ENCODE measurements at places on chromosomes 12 and 14.

DNA sequence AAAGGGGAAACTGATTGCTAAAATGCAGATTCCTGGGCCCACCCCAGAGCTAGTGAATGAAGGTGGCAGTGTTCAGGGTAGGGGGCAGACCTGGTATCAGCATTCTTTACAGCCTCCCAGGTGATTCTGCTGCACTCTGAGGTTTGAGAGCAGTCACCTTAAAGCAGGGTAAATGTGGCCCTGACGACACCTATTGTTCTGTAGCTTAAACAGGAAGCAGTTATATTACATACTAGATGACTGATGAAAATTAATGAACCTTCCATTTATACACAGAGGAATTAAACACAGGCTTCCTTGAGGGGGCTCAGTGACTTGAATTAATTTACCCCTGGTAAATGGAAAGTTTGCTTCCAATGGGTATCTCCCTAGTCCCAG lies 25.3 kb downstream of the NUAK1 start:
- no peak for DNase-seq

- DNase-seq = no peak
Observed at GRCh38 chr12:23055004-23055403, 430.0 kb downstream of the ETNK1 start.

DNA sequence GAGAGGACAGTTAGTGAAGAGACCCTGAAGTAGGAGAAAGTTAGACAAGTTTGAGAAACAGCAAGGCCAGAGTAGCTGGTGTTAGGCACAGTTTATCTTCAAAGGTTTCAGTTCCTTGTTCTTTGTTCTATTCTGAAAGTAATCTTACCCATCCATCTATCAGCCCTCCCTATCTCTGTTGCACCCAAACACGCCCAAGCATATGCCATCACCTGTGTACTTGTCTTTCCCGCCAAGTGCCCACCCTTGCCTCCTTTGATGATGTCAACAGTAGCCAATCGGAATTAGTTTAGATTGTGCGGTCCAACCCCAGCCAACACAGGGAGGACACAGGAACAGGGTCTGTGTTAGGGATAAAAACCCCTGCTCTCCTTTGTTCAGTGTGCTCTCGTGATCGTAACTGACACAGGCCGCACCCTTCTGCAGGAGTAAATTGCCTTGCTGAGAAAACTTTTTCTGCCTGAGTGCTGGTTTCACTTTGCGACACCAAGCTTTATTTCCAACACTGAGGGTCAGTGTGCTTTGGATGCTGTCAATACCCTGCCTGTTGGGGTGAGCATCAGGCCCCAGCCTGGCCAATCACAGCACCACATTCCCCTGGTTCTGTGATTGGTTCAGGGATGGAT lies 4.7 kb upstream of the TMEM229B start:
- peak; percentile 47 for DNase-seq

- peak; percentile 72 for DNase-seq
Observed at GRCh38 chr14:68822132-68822651, 29.3 kb upstream of the ZFP36L1 start.

DNA sequence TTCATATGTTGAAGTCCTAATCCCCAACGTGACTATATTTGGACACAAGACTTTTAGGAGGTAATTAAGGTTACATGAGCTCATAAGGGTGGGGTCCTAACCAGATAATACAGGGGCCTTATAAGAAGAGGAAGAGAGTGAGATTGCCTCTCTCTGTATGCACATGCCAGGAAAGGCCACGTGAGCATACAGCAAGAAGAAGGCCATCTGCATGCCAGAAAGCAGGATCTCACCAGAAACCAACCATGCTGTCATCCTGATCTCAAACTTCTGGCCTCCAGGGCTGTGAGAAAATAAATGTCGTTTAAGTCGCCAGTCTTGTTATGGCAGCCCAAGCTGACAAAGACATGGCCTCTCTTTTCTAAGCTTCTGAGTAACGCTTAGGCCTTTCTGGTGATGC lies 69.0 kb upstream of the GPHB5 start:
- DNase-seq = no peak

DNA sequence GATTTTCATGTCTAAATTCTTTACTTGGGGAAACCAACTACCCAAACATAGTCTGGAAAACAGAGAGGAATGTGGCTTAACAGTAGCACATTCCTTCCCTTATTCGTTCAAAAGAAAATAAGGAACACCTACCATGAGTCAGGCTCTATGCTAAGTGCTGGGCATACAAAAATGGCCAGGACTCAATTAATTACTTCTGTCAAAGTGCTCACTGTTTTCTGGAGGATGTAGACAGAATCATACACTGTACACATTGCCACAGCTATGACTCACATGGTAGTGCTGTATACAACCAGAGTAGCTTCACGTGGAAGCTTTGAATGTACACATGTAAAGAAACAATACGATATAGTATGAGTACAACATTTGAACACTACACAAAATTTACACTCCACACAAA lies 50.1 kb downstream of the SLC25A21 start:
- DNase-seq = no peak
